ENCODE measurements at places on chromosomes 5 and 9.
A peak's percentile ranks its signal among the peaks of the same experiment; 100 is the strongest.

DNA sequence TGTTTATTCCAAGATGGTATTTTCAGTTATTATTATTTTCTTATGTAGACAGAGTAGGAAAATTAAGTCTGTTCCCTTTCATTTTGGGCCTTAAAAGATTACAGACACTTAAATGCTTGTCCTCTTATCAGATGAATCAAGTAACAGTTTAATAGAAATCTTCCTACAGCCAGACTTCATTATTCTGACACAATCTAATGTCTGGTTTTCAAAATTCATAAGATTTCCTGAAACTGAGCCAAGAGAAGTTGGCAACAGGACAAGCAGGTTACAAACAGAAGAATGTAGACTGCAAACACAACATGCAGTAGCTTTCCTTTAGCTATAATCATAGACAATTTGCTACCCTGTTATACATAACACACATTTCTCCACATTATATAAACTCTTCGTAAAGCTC is 130.5 kb downstream of the FBXL17 start:
- DNase-seq = no peak

DNA sequence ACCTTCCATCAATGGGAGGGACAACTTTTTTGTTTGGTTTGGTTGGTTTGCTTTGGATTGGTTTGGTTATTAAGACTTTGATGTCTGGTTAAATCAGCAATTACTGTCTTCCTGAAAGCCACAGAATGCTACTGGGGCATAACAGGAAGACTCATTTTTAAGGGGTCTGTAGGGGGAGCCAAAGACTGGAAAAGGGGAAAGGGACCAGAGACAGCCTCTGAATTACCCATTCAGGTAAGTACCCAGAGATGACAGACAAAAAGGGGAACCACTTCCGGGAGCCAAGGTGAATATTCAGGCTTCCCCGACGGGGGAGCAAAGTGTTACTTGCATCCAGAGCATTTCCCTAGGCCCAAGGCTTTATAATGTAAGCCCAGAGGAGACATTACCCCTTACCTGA is 4.6 kb upstream of the FEM1C start:
- DNase-seq = no peak

- DNase-seq = no peak
Measured at GRCh38 chr9:95088421-95089161, 228.9 kb downstream of the FANCC start.

DNA sequence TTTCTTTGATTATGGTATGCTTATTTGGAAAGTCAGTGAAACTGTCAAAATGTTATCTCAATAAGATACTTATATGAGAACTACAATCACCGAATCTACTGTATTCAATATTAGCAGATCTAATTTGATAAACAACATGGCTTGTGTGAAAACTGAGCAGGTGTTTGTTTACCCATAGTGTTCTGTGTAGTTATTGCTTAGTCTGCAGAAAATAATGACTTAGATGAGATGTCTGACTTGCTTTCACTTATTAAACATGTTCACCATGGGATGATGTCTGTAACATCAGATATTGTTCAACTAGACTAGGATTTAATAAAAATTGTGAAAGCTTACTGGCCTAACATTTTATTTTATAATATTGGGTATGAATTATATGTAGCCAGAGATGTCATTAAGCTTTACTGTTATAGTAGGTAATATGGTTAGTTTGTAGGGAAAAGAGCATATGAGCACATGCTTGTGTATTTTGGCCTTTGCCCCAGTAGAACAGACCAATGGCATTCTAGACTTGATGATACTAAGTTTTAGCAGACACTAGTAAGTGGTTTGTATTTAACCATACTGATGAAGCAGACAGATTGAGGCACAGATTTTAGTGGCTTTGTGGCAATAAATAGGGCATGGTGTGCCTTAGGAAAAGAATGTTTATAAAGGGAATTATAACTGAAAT is 16.4 kb downstream of the SUB1 start:
- DNase-seq = no peak

- no peak for DNase-seq
Measured at GRCh38 chr5:21701317-21701716, 1151.8 kb downstream of the CDH12 start.

DNA sequence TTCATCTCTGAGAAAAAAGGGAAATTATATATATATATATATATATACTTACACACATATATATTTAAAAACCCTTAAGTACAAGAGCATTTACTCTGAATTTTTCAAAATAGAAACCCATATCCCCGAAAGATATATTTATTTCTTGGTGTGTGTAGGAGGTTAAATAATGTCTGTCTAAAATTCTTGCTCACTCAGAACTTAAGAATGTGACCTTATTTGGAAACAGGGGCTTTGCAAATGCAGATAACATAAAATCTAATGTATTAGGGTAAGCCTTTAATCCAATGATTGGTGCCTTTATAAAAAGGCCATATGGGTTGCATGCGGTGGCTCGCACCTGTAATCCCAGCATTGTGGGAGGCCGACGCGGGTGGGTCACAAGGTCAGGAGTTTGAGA is 517.3 kb upstream of the TLE4 start:
- DNase-seq = no peak

DNA sequence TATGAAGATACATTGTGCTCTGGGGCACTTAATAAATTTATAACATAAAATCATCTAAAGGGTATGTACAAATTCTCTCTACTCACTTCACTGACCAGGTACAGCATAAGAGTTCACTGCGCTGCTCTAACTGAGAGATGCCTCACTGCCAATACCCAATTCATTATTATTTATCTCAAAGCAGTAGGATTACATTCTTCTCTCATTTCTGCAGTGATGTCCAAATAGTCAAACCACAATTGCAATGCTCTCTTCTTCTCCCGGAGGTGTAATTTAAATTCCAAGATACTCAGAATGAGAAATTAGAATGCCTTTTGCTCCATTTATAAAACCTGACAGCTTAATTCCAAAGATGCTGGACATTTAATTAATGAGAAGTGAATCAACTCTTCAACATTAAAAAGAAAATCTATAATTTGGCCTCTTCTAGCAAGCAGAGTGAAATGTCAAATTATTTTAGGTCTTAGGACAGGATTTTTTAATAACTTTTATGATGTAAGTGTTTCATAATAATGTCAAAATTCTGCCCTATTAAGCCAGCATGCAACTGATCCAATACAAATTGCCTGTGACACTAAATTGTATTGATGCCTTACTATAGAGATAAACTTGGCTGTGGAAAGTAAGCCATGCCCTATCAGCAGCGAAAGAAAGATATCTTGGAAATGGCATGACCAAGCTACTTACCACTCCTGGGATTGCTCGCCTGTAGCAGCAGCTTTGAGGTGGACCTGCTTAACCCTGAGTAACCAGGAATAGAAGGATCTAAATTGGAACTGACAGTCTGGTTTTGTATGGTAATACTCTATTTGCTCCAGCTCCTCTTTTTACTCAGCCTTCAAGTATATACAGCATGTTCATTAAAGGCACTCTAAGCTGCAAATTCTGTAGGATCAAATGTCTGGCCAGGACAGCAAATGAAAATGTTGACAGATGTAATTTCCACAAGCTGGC is 374.2 kb upstream of the TYRP1 start:
- DNase-seq = no peak

GRCh38 chr9:121284733-121285451 is 16.9 kb downstream of the GSN start:
- DNase-seq = no peak

GRCh38 chr5:142650881-142651280 is 35.0 kb downstream of the FGF1 start:
- DNase-seq = no peak

- DNase-seq = no peak
Measured at GRCh38 chr5:33043343-33043997, 332.3 kb downstream of the NPR3 start.

DNA sequence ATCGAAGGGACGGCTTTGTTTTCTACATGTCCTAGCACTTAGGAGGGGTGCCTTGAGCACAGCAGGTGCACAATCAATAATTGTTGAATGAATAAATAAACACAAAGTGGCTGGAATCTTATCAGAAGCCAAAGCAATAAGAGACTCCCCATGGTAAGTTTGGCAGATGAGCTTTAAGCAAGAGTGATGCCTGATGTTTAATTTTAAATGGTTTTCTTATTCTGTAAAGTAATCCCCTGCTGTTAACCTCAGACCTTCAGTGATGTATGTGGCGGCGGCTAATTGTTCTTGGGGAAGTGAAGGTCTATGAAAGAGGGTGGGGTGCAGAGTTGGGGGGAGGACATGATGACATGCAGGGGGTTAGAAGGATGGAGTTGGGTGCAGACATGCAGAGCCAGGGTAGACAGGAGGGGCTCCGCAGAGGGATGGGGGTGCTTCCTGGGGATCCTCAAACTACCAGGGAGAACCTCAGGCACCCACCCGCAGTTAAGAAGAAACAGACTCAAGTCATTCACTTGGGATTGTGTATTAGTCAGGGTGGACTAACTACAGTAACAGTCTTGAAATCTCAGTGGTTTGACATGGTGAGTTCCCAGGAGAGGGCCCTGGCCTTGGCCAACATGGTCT is 65.7 kb upstream of the SHB start:
- DNase-seq = no peak

- peak; percentile 90 for DNase-seq
Measured at GRCh38 chr9:16521868-16522411, 348.5 kb downstream of the BNC2 start.

- no peak for DNase-seq
Measured at GRCh38 chr5:10337107-10337506, 16.4 kb upstream of the MARCHF6 start.

GRCh38 chr5:122683631-122684030 is 91.2 kb upstream of the SNX2 start:
- DNase-seq = no peak

GRCh38 chr9:72052122-72052521 is 8.3 kb downstream of the C9orf57 start:
- DNase-seq = no peak

Measured in HFFc6 (cell line).